ENCODE measurements at places on chromosomes 13 and 19. TPM values are rescaled to one million over a fixed set of nuclear protein-coding genes. Genes with fewer than 3 reads are reported as not detected.

The DCLK1 gene
- total RNA-seq: 15.1 TPM

DNA sequence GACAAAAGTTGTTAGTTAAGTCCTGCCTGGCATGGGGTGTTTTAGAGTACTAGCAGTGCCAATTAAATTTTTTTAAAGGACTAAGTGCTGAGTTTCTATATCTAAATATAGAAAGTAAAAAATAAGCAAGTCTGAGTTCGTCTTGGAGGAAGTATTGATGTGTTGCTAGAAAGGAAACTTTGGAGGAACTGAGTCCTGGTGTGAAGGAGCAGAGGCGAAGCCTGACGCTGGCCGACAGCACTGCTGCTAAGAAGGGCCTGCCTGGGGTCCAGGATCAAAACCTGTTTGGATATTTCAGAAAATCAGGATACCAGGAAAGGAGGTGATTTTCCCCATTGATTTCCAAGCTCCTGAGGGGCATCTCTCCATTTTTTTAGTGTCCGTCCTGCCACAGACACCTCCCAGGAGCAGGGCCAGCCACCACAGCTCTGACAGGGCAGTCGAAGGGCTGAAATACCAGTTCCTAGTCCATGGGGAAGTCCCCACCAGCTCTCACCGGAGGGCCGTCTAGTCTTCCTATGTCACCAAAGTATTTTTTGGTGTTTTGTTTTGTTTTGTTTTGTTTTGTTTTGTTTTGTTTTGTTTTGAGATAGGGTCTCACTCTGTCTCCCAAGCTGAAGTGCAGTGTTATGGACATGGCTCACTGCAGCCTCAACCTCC lies 38.2 kb upstream of the NPAS1 start:
- no peaks in the 10 kb centered on the region for H3K36me3 ChIP-seq
- no peak overlapping the region for H3K4me3 ChIP-seq
- peak overlapping the region; percentile 43 for H3K27ac ChIP-seq
- H3K4me1 ChIP-seq: peaks cover 72% of the 10 kb centered on the region

GRCh38 chr13:101695870-101696516 lies 243.5 kb downstream of the ITGBL1 start:
- H3K27me3 ChIP-seq: no peaks in the 10 kb centered on the region
- peaks cover 6% of the 10 kb centered on the region for H3K4me1 ChIP-seq
- H3K4me3 ChIP-seq: no peak overlapping the region
- DNase-seq: peak; percentile 67

DNA sequence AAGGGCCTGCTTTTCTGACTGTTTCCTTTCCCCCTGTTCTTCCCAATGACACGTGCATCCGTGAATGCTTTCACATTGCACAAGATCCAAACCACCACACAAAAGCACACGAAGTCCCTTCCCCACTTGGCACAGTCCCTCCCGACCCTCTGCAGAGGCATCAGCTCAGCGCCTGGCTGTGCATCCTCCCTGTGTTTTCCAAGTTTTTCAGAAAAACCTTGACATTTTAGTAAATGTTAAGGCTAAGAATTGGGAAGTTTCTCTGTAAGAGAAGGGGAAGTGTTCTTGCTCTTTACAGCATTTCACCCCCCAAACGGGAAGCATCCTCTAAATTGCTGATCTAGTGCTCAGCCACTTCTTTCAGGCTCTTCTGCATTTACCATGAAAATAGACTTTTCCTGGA lies 94.5 kb upstream of the TM9SF2 start:
- no peaks in the 10 kb centered on the region for H3K27me3 ChIP-seq
- H3K36me3 ChIP-seq: no peaks in the 10 kb centered on the region
- H3K27ac ChIP-seq: no peak overlapping the region
- no peaks in the 10 kb centered on the region for H3K4me1 ChIP-seq
- no peak for DNase-seq

DNA sequence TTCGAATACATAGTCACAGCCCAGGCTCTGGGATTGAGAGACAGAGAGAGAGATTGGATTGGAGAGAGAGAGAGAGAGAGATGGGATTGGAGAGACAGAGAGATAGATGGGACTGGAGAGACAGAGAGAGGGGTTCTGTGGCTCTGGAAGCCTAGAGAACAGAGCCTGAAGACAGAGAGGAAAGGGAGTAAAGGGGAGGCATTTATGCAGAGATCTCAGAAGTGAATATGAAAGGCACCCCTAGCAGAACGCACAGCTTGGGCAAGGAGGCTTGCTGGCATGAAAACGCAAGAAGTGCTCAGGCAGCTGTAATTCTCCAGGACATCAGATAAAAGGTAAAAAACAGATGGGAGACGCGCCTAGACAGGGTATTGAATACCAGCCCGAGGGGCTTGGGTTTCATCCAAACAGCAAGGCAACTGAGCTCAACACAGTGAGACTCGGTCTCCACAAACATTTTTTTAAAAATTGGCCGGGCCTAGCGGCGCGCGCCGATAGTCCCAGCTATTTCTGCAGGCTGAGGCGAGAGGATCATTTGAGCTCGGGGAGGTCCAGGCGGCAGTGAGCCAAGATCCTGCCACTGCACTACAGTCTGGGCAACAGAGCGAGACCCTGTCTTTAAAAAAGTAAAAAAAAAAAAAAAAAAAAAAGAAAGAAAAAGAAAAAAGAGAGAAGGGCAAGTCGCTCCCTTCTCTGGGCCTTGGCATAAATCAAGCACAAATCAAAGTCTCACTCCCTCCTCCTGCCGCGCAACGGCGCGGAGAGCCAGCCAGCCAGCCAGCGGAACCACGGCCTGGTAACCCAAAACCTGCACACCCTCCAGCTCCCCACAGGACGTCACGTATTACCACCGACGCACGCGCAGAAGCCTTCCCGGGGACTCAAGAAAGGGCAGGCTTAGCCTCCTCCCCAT lies 774 bp upstream of the PPP2R1A start:
- H3K27me3 ChIP-seq: no peaks in the 10 kb centered on the region
- H3K4me1 ChIP-seq: peaks cover 44% of the 10 kb centered on the region

GRCh38 chr13:48144413-48145035 lies 49.6 kb upstream of the MED4 start:
- H3K27me3 ChIP-seq: no peaks in the 10 kb centered on the region
- no peak overlapping the region for H3K4me3 ChIP-seq
- H3K4me1 ChIP-seq: peaks cover 6% of the 10 kb centered on the region
- H3K36me3 ChIP-seq: no peaks in the 10 kb centered on the region

DNA sequence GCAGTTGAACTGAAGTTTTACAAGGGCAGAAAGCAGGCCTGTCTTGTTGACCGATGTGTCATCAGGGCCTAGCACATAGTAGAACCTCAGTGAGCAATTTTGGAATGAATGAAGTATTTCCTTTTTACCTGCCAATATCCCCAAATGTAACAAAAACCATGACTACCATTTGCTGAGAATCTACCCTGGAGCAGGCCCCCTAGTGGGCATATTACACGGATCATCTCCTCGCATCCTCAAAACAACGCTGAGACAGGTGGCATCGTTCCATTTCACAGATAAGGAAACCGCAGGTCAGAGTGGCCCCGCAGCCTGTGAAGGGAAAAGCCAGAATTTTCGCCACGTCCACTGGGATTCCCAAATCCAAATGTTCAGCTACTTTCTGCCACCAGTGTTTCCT lies 77.9 kb downstream of the CACNA1A start:
- peaks cover 4% of the 10 kb centered on the region for H3K27me3 ChIP-seq
- no peak overlapping the region for H3K4me3 ChIP-seq
- DNase-seq: no peak
- no peak overlapping the region for H3K27ac ChIP-seq
- H3K4me1 ChIP-seq: no peaks in the 10 kb centered on the region

- H3K27ac ChIP-seq: no peak overlapping the region
- no peaks in the 10 kb centered on the region for H3K36me3 ChIP-seq
- peaks cover 91% of the 10 kb centered on the region for H3K4me1 ChIP-seq
- H3K4me3 ChIP-seq: no peak overlapping the region
- no peaks in the 10 kb centered on the region for H3K27me3 ChIP-seq
Measured at GRCh38 chr19:15300533-15301197, 31.7 kb downstream of the BRD4 start.

DNA sequence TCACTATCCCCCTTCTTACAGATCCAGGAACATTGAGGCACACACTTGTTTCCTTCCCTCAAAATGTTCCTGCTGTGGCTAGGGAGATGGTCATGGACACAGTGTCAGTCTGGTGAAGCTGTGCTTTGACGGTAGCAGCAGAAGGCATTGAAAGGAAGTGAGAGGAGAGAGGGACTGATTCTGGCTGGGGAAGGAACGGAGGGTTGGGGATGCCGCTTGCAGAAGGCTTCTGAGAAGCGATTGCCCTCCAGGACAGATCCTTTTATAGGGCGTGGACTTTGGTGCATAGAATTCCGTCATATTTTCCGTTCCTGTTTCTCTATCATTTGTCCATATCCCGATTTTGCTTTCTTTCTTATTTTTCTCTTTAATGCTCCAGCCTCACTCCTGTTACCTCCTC lies 14.1 kb upstream of the MYH14 start:
- no peaks in the 10 kb centered on the region for H3K4me1 ChIP-seq
- H3K4me3 ChIP-seq: no peak overlapping the region
- H3K27ac ChIP-seq: no peak overlapping the region
- no peaks in the 10 kb centered on the region for H3K36me3 ChIP-seq

DNA sequence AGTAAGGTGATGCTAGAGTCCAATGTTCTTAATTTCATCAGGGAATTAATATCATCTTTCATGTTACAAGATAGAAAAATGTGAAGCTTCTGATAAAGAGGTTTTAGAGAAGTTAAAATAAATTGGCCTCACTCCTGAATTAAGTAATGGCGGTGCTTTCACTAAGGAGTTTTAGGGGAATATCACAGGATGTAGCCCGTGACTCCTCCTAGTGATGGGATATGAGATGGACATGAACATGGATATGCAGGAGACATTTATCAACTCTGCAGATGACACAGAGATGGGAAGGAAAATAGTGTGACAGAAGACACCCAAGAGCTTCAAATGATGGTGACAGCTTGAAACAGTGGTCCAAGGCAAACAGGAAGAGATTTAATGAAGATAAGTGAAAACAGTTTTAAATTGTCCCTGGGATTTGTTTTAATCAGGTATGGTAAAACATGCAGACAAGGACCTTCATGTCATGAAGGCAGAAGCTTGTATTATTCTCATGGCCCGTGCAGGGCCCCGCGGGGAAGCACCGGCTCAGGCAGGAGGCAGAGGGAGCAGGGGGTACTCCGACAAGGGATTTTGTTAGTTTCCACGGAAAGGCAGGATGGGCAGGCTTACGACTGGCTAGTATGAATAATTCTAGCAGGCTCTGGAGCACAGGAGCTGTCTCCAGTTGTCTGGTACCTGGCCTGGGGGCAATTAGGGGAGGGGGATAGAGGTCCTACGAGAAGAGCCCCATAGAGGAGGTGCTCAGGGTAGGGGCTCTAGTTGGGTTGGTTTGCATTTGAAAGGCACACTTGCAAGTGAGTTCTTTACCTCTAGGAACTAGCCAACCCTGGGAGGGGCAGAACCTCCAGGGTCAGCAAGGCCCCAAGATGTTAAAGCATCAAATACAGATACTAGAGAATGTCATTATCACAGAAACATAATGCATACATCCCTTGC lies 38.7 kb upstream of the FARP1 start:
- no peak overlapping the region for H3K27ac ChIP-seq
- DNase-seq: no peak
- H3K4me1 ChIP-seq: no peaks in the 10 kb centered on the region
- no peaks in the 10 kb centered on the region for H3K36me3 ChIP-seq
- H3K27me3 ChIP-seq: no peaks in the 10 kb centered on the region
- H3K4me3 ChIP-seq: no peak overlapping the region

Measured in suprapubic skin (tissue), 4 donors.